ENCODE measurements at places on chromosomes 11 and 22. TPM values are rescaled to one million over a fixed set of nuclear protein-coding genes. Genes with fewer than 3 reads are reported as not detected.
A peak's percentile ranks its signal among the peaks of the same experiment; 100 is the strongest.

GRCh38 chr11:1854132-1854948 lies 1.5 kb downstream of the LSP1 start:
- DNase-seq, result no peak

- DNase-seq, result peak; percentile 89
Observed at GRCh38 chr11:67195971-67196456, 70.3 kb upstream of the GRK2 start.

GRCh38 chr11:130634961-130635473 lies 186.6 kb downstream of the ADAMTS15 start:
- DNase-seq, result peak; percentile 58

GRCh38 chr11:75276686-75277085 lies 36.1 kb downstream of the TPBGL start:
- DNase-seq, result no peak

DNA sequence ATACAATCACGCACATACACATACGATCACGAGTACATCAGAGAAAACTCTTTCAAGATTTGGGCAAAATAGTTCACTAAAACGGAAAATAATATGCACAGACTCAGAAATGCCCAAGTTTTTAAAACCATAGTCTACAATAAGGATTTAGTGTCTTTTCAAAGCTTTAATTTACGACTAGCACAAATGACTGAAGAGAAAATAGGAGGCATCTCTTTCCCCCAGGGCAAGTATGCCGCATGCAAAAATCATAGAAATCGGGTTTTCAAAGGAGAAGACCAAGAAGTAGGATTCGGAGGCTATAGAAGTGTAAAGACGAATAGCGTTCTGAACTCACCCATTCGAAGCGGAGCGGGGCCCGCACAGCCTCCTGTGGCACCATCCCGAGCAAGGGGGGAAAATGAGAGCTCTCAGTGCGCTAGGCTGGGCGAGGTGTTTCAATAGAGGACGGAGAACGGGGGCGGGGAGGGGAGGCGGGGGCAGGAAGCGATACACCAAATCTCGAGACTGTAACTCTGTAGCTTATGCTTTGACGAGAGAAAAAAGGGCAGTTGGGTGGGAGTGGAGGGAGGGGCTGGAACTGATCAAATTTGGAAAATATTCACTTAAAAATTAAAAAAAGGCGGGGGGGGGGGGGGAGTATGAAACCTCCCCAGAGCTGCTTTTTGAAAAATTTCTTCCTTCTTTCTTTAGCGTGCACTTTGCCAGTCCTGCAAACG lies 15.8 kb downstream of the BLID start:
- DNase-seq, result peak; percentile 85

DNA sequence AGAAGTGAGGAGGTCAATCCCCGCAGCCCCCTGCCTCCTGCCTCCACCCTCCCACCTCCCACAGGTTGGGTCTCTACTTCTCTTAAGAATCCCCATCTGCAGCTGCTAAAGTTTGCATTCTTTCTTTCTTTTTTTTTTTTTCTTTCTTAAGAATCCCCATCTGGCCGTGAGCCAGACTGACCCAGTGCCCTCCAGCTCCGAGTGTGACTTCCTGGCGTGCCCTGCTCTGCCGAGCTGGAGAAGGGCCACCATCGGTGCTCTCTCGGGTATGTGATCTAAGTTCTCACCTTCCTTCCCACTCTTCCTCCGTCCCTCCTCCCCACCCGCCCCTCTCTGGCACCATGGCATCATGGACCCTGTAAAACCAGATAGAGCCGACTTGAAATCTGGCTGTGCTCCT lies 66.7 kb upstream of the LMO1 start:
- DNase-seq, result no peak

- peak; percentile 19 for DNase-seq
Observed at GRCh38 chr11:104051778-104052177, 15.3 kb downstream of the DDI1 start.

- no peak for DNase-seq
Observed at GRCh38 chr11:133801356-133801755, 44.0 kb downstream of the SPATA19 start.

GRCh38 chr22:41096841-41097240 lies 4.4 kb downstream of the EP300 start:
- DNase-seq, result no peak

DNA sequence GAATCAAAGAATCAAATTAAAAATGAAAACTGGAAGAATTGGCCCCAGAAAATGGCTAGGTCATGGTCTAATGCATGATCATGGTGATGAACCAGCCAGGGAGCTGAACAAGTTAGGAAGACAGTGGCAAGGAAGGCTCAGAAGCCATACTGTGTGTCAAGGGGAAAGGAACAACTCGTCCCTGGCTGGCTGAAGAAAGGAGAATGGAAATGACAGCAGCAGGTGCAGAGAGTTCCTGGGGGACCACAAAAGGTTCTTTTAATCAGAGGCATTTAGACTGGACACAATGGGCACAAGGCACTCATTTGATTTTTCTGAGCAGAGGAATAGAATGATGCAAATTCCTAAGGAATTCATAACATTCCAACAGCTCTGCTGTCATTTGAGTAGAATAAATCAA lies 209.9 kb downstream of the LARGE1 start:
- DNase-seq, result no peak

- peak; percentile 35 for DNase-seq
Observed at GRCh38 chr11:113022262-113022661, 61.0 kb downstream of the NCAM1 start.

- DNase-seq, result no peak
Observed at GRCh38 chr11:15586741-15587473, 472.2 kb downstream of the INSC start.

DNA sequence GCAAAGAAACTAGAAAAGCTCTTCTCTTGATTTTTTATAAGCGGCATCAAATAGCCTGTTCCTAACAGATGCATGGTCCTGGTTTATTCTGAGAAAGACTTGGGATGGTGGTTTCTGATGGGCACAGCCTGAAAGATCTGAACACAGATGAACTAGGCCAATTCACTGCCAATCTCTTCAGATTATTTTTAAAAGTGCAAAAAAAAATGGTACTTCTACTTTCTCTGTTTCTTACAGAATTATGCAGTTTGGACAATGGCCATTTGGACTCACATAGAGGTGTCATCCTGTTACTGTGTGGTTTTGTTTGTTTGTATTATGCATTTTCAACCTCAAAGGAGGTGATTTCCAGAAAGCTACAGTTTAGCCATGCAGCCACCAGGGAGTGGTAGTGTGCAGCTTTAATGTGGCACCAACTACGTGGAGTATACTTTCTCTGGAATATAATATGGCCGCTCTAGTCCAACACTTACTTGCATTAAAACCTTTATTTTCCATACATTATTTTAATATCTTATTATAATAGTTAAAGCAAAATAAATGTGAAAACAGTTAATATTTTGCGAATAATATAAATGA lies 469.8 kb upstream of the KIRREL3 start:
- peak; percentile 15 for DNase-seq

DNA sequence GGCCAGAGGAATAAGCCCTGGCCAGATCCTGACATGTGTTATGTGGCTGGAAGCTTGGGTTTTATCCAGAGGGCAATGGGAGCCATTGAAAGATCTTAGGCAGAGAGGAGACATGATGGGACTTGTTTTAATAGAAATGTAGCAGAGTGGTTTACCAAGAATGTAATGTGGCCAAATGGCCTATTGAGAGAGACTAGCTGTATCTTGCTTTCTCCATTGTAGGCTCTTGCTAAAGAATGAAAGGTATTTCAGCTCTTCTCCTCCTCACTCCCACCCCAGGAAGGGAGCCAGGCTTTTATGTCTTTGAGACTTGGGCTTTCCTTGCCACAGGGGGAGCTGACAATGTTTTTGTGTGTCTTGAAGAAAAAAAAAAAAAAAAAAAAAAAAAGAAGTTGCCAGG lies 82.3 kb downstream of the TRIM29 start:
- no peak for DNase-seq

DNA sequence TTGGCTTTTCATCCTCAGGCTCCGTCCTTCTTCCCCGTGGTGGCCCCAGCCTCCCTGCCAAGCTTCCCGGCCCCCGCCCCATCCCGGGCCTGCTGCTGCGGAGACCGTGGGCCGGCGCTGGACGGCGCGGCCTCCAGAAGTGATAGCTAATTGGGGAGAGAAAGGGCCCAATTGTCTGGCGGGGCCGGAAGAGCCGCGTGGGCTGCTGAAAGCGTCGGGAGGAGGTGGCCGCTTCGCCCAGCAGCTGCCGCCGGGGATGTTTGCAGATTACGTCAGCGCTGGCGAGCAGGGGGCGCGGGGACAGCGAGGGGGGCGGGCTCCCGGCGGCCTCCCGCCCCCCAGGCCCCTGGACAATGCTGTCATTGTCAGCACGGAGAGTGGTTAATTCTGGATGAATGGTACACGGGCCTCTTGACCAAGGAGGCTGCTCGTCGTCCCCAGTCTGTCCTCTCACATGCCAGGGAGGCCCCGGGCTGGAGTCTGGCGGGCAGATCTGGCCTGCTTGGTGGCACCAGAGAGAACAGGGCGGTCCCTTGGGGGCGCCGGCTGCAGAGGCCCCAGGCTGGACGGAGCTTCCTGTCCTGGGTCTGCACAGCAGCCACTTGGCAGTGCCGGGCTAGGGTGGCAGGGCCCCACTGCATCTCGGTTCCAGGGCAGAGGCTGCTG lies 1.6 kb downstream of the SMIM38 start:
- DNase-seq, result peak; percentile 76

DNA sequence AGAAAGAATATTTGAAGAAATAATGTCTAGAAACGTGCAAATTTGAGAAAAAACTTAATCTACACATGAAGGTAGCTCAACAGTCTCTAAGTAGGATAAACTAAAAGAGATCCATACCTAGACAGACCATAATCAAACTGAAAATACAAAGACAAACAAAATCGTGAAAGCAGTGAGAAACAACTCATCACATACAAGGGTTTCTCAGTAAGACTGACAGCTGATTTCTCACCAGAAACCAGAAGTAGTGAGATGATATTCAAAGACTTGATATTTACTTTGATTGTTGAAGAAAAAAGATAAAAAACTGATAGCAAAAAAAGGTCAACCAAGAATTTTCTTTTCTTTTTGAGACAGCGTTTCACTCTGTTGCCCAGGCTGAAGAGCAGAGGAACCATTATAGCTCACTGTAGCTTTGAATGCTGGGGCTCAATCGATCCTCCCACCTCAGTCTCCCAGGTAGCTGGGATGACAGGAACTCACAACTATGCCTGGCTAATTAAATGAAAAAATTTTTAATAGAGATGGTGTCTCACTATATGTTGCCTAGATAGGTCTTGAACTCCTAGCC lies 17.4 kb downstream of the NPAT start:
- DNase-seq, result no peak

GRCh38 chr11:84819537-84819936 lies 807.6 kb downstream of the DLG2 start:
- DNase-seq, result no peak

- no peak for DNase-seq
Observed at GRCh38 chr11:9386901-9387300, 2.4 kb downstream of the IPO7 start.

DNA sequence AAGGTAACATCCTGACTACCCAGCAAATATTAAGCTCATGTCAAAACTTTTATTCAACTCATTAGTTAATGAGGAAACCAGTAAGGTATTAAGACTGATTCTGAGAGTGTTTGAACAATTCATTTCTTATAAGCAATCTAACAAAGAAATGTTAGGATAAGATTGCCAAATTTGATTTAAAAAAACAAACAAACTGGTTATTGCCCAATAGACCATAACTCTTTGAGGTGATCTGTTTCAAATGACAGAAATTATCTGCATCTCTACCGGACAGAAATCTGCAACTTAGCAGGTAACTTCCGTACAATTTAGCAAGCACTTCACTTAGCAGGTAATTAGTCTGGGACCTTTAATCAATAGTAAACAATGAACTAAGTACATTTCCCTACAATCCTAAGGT lies 82.9 kb upstream of the BARX2 start:
- DNase-seq, result no peak

DNA sequence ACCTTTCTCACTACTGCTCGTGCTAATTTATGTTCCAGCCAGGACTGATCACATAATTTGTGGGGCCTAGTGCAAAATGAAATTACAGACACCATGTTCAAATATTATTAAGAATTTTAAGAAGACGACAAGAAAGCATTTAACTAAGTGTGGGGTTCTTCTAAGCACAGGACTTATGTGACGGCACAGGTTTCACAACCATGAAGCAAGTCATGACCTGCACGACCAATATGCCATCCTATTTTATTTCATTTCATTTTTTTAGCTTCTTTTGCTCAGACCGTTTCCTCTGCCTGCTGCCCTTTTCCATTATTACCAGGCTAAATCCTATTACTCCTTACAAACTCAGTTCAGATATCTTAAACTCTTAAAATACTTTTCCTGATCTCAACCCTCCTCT lies 462.5 kb downstream of the AASDHPPT start:
- DNase-seq, result no peak

- DNase-seq, result no peak
Observed at GRCh38 chr22:45235851-45236342, 4.8 kb downstream of the KIAA0930 start.

DNA sequence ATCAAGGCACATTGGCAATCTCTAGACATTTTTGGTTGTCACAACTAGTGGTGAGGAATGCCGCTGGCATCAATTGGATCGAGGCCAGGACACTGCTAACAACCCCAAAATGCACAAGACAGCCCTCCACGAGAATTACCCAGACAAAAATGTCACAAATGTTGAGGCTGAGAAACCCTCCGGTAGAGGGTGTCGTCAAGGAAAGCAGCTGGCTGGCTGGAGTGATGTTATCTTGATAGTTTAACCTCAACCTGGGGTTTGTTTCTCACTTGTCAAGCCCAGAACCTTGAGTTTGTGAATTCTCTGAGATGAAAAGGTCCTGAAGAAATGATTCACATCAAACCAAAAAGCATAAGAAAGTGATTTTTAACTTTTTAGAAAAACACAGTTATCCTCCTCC lies 21.1 kb upstream of the TMPRSS13 start:
- peak; percentile 11 for DNase-seq

DNA sequence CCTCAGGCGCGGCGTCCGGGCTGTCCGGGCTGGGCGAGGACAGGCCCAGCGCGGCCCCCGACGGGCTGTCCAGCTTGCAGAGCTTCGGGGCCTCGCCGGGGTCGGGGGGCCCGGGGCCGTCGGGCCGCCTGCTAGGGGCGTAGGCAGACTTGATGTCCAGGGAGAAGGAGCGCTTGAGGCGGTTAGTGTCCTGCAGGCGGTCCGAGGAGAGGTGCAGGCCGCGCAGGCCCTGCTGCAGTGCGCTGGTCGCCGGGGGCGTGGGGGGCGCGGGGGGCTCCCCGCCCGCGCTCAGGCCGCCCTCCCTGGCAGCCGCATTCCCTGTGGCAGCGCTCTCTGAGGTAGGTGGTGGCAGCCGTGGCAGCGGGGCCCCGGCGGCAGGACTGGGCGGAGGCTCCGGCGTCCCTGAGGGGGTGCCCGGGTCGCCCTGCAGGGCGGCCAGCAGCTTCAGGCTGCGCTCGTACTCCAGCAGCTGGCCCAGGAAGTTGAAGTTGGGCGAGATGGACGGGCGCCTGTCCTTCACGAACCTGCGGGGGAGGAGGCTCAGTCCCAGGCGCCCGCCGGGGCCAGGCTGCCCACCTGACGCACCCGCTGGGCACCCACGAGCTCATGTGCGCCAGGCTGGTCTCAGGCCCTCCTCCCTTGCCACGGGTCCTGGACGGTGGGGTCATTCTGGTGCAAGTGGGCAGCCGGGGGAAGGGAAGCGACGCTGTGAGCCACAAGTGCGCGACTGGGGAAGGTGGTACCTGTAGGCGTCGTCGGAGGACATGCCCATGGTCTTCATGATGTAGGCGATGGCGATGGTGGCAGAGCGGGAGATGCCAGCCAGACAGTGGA lies 14.8 kb downstream of the DUSP8 start:
- no peak for DNase-seq

The MPEG1 gene
- not detected for polyA plus RNA-seq

The YPEL4 gene
- polyA plus RNA-seq, result 0.35 TPM

The TMEM138 gene
- polyA plus RNA-seq, result 48.3 TPM

The SLC22A9 gene
- not detected for polyA plus RNA-seq

The VPREB1 gene
- not detected for polyA plus RNA-seq

The NPAS4 gene
- not detected for polyA plus RNA-seq

The EHF gene
- not detected for polyA plus RNA-seq

The APOBEC3H gene
- polyA plus RNA-seq, result not detected

The FDXACB1 gene
- polyA plus RNA-seq, result 2.1 TPM

Data from GM23248 (cell line).